ENCODE measurements at places on chromosomes 4 and X.

DNA sequence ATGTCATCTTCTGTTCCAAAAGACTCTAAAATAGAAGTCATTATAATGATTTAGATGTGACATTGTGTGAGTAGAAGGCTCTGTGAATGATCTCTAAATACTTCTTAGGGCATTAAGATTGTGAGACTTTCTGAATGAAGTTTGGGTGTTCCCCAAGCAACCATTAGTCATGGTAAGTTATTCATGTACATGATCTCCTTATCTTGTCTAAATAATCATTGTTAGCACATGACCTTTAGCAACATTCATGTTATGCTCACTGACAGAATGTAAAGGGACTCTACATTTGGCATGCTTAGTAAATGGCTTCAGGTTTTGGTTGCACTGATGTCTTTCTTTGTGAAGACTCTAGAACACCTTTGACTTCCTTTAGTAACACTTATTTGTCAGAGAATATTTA is 140.8 kb upstream of the AGA start:
- DNase-seq, result no peak

- no peak for DNase-seq
Measured at GRCh38 chrX:91434351-91435168, at the start of gene PABPC5. Gene PABPC5, plus strand, starts transcription at chrX:91434839. Its CDS starts 739 bp downstream, at chrX:91435578.

DNA sequence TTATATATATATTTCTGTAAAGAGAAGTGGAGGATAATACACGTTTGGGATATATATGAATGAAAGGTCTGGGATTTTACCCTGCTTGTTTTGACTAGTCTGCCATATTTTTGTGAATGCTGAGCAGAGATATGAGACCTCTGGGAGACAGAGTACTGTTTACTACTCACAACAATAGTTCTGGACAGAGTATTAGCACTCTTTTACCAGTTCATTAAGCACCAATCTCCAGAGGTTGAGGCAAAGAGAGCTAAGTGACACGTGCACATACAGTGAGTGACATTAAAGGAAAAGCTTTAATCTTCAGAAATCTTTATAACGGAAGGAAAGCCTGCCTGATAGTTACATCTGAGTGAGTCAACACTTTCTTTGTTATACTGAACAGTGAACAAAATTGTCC is 1452.7 kb upstream of the TENM3 start:
- DNase-seq, result peak; percentile 15

- DNase-seq, result no peak
Measured at GRCh38 chr4:170079981-170080380, 9.8 kb downstream of the AADAT start.

- no peak for DNase-seq
Measured at GRCh38 chrX:13270360-13270759, 49.5 kb downstream of the ATXN3L start.

GRCh38 chr4:152327606-152328453 is 208.1 kb downstream of the FBXW7 start:
- no peak for DNase-seq

GRCh38 chrX:46758163-46758955 is 559 bp downstream of the SLC9A7 start:
- DNase-seq, result peak; percentile 63

Data from NAMALWA (cell line).